ENCODE measurements at places on chromosomes 6 and 20.

- DNase-seq = peak; percentile 88
Measured at GRCh38 chr20:4835244-4836177, 113.8 kb downstream of the PRND start.

GRCh38 chr20:48662711-48663110 lies 165.1 kb downstream of the PREX1 start:
- DNase-seq = no peak

- DNase-seq = peak; percentile 22
Measured at GRCh38 chr6:119347466-119348095, 2.0 kb downstream of the MAN1A1 start.

DNA sequence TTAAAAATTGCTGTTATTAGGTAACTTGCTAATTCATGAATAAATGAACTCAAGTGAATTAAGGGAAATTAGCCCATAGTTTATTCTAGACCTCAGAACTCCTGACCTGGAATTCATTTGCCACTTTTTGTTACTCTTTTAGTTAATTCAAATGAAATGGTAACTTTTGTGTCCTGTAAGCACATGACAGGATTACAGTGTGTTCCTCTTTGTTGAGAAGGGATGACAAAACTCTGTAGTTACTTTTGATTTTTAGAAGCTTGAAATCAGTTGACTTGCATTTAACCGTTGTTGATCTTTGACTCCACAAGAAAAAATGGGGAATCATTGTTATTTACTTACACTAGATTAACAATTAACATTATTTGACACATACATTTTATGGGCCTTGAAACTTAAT lies 6.2 kb downstream of the SLC9A8 start:
- no peak for DNase-seq

GRCh38 chr20:37351689-37352607 lies 6.0 kb downstream of the SRC start:
- no peak for DNase-seq

GRCh38 chr6:160041608-160042007 lies 72.7 kb downstream of the IGF2R start:
- peak; percentile 87 for DNase-seq

- DNase-seq = no peak
Measured at GRCh38 chr6:139027620-139028182, 844 bp upstream of the ABRACL start.

- no peak for DNase-seq
Measured at GRCh38 chr6:124882579-124883393, 79.5 kb upstream of the RNF217 start.

GRCh38 chr6:41747256-41748101 lies at the start of gene PGC:
Gene PGC (minus strand): TSS chr6:41747397. CDS start chr6:41747334, 63 bp downstream.
- no peak for DNase-seq

DNA sequence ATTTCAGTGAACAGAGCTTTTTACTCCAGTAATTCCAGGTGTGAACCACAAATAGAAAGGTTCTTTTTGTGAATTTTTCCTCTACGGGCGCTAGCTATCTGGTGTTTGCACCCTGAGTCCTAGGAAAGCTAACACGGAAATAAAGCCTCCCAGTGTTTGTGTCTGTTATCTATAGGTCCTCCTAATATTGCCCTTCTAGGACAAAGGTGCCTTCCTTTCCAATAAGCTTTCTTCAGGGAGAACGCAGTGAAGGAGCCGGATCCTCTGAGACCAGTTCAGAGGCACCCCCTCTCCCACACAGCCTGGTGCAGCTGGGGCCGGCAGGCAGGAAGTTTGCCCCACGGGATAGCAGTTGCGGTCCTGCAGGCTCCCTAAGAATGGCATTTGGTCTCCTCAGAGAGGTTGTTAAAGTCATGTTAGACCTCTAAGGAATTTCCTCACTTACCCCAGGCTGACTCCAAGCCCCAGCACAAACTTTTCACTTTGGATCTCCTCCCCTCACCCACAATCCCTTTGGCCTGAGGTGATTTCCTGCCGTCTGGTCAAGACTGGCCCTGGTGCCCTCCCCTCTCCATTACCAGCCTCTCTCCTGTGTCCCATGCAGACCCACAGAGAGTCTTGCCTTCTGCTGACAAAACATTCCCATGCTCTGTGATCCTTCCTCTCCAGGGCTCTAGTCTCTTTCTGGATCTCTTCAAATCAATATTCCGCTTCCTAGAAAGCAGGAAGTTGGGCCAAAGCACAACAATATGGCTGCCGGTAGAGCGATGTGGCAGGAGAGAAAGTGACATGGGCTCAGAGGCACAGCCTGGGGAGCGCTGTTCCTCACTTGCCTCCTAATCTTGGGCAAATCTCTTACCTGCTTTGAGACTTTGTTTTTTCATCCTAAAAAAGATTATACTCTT lies 126.0 kb downstream of the MOXD1 start:
- no peak for DNase-seq

GRCh38 chr6:170416303-170416702 lies 109.7 kb downstream of the FAM120B start:
- no peak for DNase-seq

GRCh38 chr6:40414617-40415016 lies 172.5 kb downstream of the LRFN2 start:
- no peak for DNase-seq

DNA sequence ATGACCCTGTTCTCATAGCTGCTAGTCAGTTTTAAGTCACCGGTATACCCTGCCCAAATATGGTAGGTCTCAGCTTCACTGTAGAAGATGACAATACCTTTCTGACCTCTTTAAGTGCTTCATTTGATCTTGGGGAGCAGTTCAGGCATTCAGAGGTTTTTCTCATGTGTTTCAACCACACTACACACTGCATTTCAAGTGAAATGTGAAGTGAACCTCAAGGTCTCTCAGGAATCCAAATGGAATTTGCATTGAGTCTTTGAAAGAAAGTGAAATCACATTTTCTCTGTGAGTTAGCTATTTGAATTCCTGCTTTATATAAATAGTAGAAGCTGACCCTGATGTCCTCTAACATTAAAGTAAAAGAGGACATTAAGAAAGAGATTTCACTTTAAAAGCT lies 461.6 kb downstream of the ADGRB3 start:
- no peak for DNase-seq

- DNase-seq = no peak
Measured at GRCh38 chr6:48834706-48835105, 628.3 kb downstream of the MMUT start.

- DNase-seq = peak; percentile 79
Measured at GRCh38 chr20:57414867-57415592, 23.8 kb downstream of the RBM38 start.

DNA sequence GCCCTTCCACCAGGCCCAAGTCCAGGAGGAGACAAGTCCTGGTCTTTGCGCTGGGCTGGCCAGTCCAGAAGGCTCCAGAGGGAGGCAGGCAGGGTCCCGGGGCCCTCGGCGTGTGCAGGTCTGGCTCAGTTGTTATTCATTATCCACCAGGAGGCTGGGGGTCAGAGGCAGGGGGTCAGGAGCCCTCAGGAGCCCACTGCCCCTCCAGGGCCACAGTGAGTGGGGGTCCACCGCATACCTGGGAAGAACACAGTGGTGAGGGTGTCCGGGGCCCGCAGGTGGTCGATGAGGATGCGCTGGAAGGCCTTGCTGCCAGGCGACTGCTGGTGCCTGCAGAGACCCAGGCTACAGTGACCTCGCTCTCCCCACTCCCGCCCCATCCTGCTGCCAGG lies 4.4 kb upstream of the C20orf144 start:
- DNase-seq = no peak

DNA sequence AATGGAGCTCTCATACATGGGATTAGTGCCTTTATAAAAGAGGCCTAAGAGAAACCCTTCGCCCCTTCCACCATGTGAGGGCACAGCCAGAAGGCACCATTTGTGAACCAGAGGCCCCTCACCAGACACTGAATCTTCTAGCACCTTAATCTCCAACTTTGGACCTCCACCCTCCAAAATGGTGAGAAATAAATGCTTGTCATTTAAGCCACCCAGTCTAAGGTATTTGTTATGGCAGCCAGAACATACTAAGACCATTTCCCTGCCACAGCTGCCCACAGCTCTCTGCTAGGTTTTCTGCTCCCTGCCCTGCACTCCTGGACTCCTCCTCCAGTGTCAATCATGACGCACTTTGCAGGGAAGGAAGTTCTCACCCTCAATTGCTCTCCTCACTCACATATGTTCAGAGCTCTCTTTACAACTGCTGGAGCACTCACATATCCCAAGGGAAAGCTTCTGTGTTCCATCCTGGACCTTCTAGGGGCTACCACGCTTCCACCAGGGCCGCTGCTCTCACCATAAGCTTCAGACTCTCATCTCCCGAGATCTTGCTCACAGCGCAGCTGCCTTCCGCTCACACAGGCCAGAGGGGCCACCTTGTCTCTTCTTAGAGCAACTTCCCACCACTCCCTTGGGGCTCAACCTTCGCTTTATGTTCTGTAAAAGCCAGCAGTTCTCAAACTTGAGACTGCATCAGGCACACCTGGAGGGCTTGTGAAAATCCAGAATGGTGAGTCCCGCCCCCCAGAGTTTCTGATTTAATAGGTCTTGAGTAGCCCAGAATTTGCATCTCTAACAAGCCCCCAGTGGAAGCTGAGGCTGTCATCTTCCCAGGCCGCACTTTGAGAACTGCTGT lies 1.6 kb upstream of the LY86 start:
- no peak for DNase-seq

GRCh38 chr6:21151119-21151518 lies 442.4 kb upstream of the SOX4 start:
- no peak for DNase-seq

DNA sequence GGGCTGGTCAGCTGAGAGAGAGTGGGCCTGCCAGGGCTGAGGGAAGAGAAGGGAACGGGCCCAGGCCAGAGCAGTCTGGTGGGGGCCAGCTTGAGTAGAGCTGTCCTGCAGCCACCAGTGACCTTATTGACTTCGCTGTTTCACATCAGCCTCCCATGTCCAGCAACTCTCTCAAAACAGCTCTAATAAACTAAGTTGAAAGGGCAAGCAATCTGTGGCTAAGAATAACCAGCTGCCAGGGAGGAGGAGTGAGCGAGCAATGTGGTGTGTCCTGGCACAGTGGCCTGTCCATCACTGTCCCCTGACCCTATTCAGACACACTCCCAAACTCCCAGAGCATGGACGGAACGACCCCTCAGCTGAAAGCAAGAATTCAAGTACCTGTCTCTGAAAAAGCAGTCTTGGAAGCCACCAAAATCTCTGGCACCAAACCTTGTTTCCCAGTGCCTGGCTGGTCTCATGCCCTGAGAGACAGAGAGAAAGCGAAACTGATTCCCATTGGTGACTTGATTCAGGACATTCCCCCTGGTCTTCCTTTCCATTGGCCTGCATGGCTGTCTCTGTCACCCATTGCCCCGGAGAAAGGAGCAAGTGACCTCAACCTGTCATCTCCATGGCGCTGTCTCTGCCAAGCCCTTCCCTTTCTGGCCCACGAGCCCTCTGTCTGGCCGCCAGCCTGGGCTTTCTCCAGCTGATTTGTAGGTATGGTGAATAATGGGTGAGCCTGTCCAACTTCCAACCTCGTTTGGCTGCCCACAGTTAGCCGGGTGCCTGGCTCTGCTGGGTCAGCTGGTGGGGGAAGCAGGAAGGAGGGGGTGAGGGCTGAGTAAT lies at the start of gene DDO:
Gene DDO (minus strand): TSS at position 490 of the 831 bp plus-strand sequence. CDS start 2,113 bp downstream, outside the sequence.
- DNase-seq = peak; percentile 87

GRCh38 chr20:13449868-13450434 lies 188.8 kb downstream of the TASP1 start:
- no peak for DNase-seq

- peak; percentile 88 for DNase-seq
Measured at GRCh38 chr20:21613512-21613911, 92.0 kb upstream of the PAX1 start.

- no peak for DNase-seq
Measured at GRCh38 chr20:63099456-63100173, 92.9 kb upstream of the BHLHE23 start.

- DNase-seq = no peak
Measured at GRCh38 chr6:39063526-39063925, 14.9 kb downstream of the GLP1R start.

- no peak for DNase-seq
Measured at GRCh38 chr6:107290491-107290890, 168.9 kb downstream of the PDSS2 start.

GRCh38 chr20:3398681-3399252 lies 8.7 kb downstream of the DNAAF9 start:
- no peak for DNase-seq

DNA sequence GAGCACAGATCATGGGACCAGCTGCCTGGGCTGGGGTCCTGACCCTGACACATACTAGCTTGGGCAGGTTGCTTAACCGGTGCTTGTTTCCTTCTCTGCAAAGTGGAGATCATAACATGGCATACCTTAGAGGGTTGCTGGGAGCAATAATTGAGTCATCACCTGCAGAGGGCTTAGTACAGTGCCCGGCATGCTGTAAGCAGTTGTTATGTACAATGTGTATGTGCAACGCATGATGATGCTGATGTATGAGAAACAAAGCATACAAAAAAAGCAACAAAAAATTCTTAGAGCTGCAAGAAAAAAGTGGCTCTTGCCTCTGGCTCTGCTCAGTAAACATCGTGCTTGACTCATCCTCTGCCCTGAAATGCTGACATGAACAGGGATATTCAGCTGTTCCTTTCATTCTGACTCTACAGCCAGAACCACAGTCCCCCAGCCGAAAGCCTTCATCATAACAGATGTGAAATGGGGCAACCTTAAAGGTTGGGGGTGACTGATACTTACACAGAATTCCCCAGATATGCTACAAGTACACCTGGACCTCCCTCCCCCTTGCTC lies 91.7 kb downstream of the CLIC5 start:
- peak; percentile 13 for DNase-seq

DNA sequence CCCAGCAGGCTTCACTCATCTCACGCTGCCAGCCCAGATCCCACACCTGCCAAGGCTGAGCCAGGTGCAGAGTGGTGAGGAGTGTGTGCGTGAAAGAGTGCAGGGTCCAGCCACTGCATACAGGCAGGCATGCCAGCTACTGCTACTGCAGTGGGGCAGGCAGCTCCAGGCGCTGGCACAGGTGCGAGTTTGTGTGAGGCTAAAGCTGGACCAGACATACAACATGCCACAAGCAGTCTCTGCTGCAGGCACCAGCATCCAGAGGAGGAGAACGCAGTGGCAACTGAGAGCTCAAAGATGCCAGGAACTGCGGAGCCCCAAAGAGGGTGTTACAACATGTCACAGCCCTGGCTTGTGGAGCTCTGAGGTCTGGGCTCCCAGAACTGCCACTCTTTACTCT lies 149.8 kb downstream of the EYS start:
- no peak for DNase-seq

DNA sequence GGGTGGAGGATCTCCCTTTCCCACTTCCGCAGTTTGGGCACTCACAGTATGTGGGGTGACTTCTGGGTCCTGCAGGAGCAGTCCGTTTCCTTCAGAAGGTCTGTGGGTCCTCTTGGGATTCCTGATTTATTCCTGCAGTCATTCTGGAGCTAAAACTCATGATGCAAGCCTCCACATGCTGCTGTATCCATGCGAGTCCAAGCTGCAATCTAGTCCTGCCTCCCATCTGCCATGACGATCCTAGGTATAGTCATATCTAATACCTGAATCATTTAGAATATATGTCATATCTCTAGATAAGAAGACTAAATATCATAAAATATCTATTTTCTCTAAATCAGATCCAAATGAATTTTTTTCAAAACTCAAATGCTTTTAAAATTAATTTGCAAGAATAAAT lies 103.4 kb upstream of the AHI1 start:
- no peak for DNase-seq

DNA sequence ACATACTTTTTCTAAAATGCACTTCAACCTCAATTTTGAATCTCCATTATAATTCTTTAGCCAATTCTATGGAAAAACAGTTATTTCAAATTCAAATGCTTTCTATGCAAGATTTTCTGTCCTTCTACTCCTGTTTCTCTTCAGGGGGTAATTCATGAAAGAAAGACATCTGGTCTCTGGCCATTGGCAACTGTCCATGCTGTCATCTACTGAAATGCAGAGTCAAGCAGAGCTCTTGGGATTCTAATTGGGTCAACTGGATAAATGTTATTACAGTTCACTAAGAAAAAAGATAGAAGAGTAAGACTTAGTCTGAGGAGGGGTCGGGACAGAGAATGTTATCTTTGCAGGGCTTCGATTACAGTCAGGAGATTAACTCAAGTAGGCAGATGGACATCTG lies 22.0 kb upstream of the BMP5 start:
- DNase-seq = no peak

All from MG63 (cell line).